Ecto neural progenitor cell (in vitro differentiated cells): ENCODE measurements at places on chromosomes 3 and 15.

- DNase-seq: no peak
Measured at GRCh38 chr3:188568736-188569135, 414.8 kb downstream of the LPP start.

DNA sequence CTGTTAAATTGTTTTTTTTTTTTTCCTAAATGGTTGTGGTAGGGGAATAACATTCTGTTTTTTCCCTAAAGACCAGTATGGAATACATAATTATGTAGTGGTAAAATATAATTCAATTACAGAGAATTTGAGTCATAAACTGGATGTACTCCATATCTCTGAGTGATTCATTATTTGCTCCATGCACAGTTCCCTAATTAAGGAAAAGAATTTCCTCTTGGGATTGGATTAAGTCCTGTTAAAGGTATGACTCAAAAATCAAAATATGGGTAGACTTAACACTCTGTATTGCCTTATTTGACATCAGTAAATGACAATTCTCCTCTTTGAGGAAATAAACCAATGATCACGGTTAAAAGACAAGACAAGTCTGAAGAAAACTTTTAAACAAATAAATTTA, 78.0 kb upstream of the KCNH8 start:
- no peak for DNase-seq

GRCh38 chr3:68239542-68239941, 585.1 kb upstream of the SUCLG2 start:
- no peak for DNase-seq

DNA sequence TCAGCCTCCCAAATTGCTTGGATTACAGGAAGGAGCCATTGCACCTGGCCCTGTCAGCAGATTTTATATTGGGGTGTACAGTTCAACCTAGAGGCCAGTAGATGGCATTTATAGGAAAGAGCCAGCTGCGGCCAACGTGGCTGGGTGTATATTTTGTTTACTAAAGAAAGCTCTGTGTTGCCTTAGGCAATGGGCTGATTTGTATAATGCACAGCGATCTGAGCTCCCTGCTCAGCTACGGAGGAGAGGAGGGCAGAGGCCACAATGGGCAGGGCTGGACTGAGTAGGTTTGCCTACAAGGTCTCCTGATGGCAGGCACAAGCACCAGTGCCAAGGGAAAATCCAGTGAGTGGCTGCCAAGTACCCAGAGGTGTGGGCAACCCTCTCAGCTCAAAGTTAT, 282.4 kb downstream of the ARPP21 start:
- no peak for DNase-seq

- DNase-seq: no peak
Measured at GRCh38 chr3:7739754-7740153, 761.9 kb upstream of the LMCD1 start.

DNA sequence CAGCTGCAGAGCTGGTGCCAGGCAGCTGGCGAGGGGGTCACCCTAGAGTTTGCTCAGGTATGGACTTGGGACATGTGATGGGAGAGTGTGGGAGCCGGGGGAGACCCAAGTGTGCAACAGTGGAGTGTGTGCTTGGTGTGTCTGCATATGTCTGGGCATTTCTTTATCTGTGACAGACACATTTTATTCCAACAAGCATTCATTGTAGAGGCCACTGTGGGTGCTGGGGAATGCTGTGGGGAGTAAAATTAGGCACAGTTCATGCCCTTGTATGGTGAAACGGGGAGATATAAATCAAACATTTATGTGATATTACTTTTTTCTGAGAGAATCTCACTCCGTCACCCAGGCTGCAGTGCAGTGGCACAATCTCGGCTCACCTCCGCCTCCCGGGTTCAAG, 4.2 kb downstream of the ACY1 start:
- no peak for DNase-seq
